ENCODE measurements at places on chromosomes 5 and 9.

- no peak for DNase-seq
Observed at GRCh38 chr5:151357097-151357496, 9.7 kb upstream of the SLC36A2 start.

DNA sequence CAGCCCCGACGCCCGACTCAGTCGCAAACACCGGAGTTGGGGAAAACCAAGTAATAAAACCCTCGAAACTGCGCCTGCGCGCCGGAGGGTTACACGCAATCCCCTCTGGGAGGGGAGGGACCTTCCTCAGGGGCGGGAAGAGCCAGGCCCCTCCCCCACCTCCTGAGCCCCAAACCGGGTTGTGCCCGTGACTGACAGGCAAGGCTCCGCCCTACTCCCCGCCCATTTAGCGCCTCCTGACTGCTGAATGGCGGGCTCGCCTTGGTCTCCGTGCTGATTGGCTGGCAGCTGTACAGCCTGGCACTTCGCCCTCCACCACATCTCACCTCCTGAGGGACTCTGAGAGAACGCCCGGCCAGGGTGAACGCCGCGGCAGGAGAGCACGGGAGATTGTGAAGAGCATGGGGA, at the start of gene PRDM9:
Gene PRDM9 (plus strand): TSS at position 332 of the 408 bp plus-strand sequence. CDS start 1,425 bp downstream, outside the sequence.
- DNase-seq: peak; percentile 44

DNA sequence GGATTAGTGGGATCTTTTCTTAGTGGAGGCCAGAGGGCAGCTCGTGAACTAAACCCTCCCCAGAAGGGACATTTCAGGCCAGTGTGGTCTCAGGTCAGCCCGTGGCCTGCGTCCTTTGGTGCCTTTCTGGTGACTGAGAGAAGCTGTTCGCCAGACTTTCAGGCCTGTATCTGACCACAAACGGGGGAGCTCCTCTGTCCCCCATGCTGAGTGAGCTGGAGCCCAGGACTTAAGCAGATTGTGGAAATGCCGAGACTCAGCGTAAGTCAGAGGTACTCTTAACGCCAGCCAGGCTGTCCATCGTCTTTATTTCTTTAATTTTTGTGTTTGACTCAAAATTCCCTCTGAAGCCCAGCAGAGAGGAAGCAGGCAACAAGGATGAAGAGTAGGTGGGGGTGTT, 54.8 kb upstream of the NCS1 start:
- no peak for DNase-seq

GRCh38 chr9:136527721-136528710, 17.8 kb downstream of the NOTCH1 start:
- DNase-seq: no peak

GRCh38 chr5:60856066-60856465, 12.0 kb upstream of the ELOVL7 start:
- DNase-seq: peak; percentile 5

GRCh38 chr9:130998597-130999244, 10.3 kb upstream of the LAMC3 start:
- no peak for DNase-seq

DNA sequence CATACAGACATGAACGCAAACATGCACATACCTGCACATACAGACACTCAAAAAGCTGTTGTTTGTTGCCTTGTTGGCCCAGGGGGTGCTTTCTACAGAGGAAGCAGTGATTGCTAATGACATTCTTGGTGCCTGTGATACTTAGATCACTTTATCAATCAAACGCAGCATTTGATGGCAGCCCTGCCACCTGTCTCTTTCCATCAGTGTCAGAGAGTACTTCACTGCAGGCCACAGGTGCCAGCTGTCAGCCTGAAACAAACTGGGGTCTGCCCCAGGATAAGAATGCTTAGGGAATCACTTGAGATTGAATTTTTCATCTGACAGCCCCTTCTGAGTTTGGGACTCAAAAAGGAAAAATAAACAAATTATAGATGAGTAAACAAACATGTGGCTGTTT, 388.9 kb upstream of the SGCD start:
- no peak for DNase-seq

DNA sequence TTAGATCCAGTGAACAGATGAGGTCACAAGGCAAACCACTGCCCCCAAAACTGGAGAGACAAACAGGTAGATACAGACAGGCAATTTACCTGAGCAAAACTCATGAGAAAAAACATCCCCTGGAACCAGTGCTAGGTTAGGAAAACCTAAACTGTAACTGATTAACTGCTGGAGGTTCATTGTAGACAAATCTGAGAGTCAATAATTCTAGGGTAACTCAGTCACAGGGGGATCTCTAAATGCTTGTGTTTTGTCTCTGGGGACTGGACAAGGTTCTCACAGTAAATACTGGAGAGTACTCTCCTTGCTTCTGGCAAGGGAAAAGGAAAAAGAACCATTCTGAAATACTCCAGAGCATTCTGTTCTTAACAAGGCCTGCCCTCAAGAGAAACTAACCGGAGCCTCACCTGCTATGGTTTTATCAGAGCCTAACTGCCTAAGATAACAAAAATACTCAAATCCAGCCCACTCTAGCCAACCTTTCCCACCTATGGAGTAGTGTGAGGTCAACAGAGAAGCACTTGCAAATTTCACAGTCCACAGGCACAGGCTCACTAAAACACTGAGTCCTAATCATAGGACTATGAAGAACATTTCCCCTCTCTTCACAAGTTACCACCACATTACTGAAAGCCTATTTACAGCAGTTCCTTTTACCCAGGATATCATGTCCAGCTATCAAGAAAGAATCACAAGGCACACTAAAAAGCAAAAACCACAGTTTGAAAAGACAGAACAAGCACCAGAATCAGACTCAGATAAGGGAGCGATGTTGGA, 139.9 kb upstream of the ACOT12 start:
- DNase-seq: no peak

GRCh38 chr9:116405321-116405720, 251.7 kb downstream of the PAPPA start:
- DNase-seq: no peak

DNA sequence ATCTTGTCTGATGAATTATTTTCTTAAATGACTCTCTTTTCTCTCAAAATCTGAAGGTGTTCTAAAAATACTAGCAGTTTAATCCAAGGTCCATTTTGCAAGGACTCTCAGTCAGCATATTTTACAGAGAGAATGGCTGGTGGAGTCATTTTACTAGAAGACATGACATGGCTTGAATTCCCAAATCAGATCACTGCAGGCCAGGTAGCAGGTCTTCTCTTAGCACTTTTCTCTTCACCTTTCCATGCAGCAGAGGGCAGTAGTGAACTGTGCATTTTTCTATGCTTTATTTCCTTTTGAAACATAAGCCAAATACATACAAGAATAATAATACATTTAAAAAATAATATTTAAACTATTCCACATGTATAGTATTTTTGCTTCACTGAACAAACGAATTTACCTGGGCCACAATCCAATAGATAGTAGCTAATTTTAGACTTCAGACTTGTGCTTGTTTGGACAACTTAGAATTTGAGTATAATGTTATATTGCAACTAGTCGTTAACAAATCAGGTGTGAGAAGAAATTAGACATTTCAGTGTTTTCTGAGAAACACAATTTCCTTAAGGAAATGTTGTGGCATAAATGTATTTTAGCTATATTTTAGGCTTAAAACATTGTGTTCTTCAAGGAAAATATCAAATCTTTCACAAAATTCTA, 289.4 kb upstream of the DAB2 start:
- peak; percentile 73 for DNase-seq

DNA sequence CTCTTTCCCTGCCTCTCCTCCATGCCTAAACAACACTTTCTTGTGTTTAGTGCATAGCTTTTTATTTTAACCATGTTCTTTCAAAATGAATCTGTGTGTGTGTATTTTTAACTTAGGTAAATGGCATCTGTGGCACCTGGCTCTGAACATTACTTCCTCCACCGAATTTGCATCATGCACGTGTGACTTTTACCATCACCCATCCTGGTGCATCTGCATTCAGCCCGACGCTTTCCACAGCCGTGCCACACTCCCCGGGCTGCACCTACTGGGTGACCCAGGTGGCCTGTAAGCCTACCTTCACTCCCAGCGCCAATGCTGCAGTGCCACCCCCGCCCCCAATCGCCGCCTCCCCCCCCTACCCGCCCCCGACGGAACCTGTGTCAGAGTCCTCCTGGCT, 12.7 kb upstream of the FCN1 start:
- DNase-seq: no peak

DNA sequence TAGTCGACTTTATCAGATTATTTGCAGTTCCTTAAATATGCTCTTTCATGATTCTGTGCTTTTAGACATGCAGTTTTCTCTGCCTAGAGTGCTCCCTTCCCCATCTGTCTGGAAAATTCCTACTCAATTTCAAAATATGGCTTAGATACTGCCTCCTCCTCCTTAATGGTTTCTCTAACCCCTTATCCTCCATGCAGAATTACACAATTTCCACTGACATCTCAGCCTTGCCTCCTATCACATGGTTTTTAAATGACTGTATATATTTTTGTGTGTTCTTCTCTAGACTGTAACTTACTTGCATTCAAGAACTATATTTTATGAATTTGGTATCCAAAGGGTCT, 85.2 kb downstream of the SLC44A1 start:
- no peak for DNase-seq

GRCh38 chr5:119011186-119011585, 22.8 kb upstream of the DTWD2 start:
- no peak for DNase-seq

- peak; percentile 96 for DNase-seq
Observed at GRCh38 chr9:129174724-129175514, 3.1 kb downstream of the IER5L start.

DNA sequence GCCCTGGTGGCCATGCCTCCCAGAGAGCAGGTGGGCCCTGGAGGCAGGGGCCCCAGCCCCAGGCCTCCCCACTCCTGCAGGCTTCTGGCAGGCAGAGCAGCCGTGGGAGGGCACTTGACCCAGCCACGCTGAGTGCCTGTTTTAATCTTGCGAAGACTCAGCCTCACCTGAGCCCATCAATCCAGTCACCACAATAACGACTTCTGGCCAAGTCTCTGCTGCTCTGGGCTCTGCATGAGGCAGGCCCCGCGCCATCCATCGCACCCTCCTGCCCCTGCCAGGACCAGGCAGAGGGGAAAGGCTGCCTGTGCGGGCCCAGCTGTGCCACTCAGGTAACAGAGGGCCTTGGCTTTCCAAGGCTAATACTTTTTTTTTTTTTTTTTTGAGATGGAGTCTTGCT, 32.8 kb downstream of the RASGEF1C start:
- DNase-seq: no peak

DNA sequence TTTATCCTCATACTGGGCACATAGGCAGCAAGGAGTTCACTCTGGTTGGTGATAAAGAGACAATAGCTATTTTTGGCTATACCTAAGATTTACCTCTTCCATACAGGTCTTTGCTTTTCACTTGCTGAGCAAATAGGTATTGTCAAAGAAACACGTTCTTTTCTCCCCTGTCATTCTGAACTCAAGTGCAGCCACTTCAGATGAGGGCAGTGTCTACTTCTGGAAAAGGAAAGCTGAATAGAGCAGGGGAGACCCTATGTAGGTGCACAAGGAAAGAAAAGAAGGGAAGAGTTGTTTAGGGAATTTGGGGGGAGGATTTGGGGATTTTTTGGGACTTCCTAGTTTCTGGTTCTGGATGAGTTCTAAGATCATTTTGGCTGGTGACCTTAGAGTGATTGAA, 109.6 kb downstream of the ATP10B start:
- no peak for DNase-seq

DNA sequence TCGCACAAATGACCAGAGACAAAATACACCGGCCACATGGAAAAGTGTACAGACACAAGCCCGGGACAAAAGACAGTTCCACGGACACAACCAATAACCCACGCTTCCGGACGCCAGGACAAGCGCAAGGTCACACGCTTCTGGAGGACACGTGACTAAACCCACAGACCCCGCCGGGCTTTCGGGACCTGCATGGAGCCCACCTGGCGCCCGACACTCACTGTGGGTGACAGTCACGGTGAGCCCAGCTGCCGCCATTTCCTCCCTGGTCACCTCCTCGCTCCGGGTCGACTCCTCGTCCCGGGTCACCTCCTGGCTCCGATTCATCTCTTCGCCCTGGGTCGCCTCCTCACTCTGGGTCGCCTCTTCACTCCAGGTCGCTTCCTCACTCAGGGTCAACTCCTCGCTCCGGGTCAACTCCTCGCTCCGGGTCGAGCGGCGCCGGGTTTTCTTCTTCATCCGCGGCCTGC, 470 bp downstream of the BAG1 start:
- DNase-seq: no peak

GRCh38 chr5:166058660-166059059, 2232.8 kb upstream of the WWC1 start:
- no peak for DNase-seq

DNA sequence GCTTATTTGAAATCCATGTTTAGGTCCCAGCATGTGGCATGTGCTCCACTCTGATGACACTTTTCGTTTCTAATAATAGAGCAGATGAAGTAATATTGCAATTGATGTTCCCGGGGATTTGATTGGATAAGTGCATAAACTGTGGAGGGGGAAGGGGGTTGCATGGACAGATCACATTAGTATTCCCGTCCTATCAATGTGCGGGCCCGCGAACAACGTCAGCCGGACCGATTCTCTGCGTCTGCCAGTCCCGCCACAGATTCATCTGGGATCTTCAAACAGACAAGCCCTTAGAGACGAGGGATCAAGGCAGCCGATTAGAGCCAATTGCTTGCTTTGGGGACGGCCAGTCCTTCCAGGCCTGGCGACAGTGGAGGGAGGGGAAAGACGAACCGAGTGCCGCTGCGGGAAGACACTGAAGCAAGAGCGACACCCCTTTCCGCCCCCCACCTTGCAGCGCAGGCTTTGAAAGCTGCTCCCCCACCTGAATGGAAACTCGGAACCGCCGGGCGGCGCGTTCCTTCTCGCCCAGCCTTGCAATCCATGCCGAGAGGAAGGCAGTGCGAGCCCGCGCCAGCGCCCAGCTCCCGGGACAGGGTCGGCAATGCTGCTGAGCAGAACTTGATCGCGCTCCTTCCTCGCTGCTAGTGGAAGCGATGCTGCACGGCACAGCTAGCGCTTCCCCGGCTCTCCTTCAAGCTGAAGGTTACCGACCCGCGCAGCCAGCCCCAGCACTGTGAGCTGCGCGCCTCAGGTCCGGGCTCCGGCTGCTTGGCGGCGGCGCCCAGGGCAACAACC, at the start of gene RGS7BP:
Gene RGS7BP (plus strand): TSS at position 247 of the 798 bp plus-strand sequence. CDS start 610 bp downstream, outside the sequence.
- DNase-seq: peak; percentile 20

- DNase-seq: no peak
Observed at GRCh38 chr9:123893115-123893514, 36.8 kb downstream of the DENND1A start.

- no peak for DNase-seq
Observed at GRCh38 chr9:135544981-135545635, 818 bp upstream of the OBP2A start.

- DNase-seq: no peak
Observed at GRCh38 chr5:88503406-88503805, 234.8 kb upstream of the TMEM161B start.
